ENCODE measurements at places on chromosomes 13 and 19.

GRCh38 chr13:23658929-23659541 is 88.8 kb downstream of the TNFRSF19 start:
- DNase-seq = no peak

GRCh38 chr13:26946684-26947343 is 186.2 kb upstream of the GPR12 start:
- no peak for DNase-seq

GRCh38 chr19:17318966-17319365 is 9.6 kb downstream of the DDA1 start:
- no peak for DNase-seq

GRCh38 chr19:42352301-42353259 is 27.1 kb downstream of the MEGF8 start:
- DNase-seq = no peak

DNA sequence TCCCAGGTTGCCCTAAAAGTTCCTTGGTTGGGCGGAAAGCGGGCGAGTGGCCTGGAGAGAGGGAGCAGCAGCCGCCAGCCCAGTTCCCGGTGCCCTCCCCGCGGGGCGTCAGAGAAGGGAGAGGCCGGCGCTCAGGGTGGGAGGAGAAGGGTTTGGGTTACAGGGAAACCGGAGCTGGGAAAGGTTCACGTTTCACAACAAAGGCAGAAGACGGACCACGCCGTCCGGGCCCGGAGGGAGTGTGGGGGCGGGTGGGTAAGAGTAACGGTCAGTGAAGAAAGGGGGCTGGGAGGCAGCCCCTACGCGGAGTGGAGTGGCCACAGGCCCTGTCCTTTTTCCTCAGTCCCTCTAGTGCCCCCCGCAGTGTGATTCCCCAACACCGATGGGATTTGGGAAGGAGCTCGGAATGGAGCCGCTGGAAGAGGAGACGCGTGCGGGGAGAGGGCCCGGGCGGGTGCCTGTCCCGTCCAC is 1.6 kb downstream of the SIX5 start:
- no peak for DNase-seq

DNA sequence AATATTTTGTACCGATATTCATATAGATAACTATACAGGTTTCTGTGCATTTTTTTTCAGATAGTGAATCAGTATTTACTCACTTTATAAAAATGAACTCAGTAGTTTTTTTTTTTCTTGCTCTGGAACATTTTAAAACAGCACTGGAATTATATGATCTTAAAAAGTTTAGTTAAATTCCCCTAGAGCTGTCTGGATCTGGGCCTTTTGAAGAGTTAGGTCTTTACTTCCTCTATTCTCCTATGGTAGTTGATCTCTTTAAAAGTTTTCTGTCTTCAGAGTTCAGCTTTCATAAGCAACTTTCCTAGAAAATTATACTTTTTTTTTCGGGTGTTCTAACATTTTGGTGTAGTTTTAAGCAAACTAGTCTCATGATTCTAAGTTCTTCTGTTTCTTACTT is 21.8 kb upstream of the RBM26 start:
- DNase-seq = no peak

DNA sequence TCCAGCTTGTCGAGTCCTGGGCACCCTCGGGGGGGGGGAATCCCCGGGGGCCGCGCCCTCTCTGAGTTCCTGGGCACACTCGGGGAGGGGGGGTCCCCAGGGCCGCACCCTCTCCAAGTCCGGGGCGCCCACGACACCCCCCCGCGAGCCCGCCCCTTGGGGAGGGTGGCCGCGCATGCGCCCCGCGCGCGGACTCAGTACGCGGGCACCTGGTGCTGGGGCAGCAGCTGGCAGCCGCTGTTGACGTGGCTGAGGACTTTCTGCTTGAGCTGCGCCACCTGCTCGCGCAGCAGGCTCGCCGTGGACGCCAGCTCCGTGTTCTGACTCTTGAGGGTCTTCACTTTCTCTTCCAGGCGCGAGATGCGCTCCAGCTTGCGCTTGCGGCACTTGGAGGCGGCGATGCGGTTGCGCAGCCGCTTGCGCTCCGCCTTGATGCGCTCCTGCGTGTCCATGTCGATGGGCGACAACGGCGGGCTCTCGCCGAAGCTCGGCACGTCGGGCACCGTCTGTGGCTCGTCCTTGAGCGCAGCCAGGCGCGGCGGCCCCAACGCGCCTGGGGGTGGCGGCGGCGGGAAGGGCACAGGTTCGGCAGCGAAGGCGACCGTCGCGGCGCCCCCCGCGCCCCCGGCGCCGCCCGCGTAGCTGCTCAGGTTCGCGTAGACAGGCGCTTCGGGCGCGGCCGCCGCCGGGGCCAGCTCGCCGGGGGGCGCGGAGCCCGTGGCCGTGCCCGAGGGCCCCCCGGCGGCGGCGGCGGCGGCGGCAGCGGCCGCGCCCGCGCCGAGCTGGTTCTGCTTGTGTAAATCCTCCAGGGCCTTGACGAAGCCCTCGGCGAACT is 958 bp downstream of the JUND start:
- DNase-seq = no peak

- no peak for DNase-seq
Observed at GRCh38 chr13:26908126-26908525, 147.5 kb upstream of the GPR12 start.
